B cell (primary cell): ENCODE measurements at places on chromosomes 4 and X. TPM values are rescaled to one million over a fixed set of nuclear protein-coding genes. Genes with fewer than 3 reads are reported as not detected.

DNA sequence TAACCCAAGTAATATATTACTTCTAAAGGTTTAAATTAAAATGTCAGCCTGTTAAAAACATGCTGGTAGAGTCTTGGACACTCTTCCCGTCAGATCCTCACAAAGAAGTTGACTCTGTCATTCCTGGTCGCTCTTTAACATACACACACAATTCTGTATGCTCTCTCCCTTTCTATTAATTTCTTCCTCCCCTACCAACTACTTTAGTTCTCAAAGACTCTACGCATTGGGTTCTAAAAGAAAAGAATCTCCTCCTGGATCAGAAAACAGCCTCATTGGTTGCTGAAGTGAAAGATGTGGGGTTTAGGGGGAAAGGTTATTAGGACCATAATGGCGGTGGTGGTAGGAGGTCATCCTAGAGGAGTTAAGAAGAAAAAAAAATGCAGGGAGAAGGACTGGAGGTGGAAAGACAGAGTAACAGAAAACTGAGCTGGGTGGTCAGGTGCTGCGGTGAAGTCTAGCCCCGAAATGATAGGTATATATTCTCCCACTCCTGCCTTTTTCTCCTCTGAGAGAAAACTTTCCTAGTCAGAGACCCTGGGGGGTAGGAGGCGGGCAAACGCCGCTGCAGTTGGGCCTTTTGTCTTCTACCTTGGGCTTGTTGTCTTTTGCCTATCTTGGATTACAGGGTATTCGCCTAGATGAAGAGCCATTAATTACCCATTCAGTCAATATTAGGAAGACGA lies 5.2 kb upstream of the PITX2 start:
- peaks cover 85% of the 10 kb centered on the region for H3K27me3 ChIP-seq
- no peak overlapping the region for H3K27ac ChIP-seq
- no peak for DNase-seq
- H3K4me3 ChIP-seq, result no peak overlapping the region
- H3K4me1 ChIP-seq, result peaks cover 15% of the 10 kb centered on the region

GRCh38 chr4:177771645-177772044 lies 329.4 kb upstream of the AGA start:
- H3K4me1 ChIP-seq, result no peaks in the 10 kb centered on the region
- no peak overlapping the region for H3K27ac ChIP-seq
- no peaks in the 10 kb centered on the region for H3K36me3 ChIP-seq
- no peak overlapping the region for H3K4me3 ChIP-seq
- no peaks in the 10 kb centered on the region for H3K27me3 ChIP-seq
- no peak for DNase-seq

Gene GCNA
- total RNA-seq, result 5.6 and 6.2 TPM in 2 replicates

DNA sequence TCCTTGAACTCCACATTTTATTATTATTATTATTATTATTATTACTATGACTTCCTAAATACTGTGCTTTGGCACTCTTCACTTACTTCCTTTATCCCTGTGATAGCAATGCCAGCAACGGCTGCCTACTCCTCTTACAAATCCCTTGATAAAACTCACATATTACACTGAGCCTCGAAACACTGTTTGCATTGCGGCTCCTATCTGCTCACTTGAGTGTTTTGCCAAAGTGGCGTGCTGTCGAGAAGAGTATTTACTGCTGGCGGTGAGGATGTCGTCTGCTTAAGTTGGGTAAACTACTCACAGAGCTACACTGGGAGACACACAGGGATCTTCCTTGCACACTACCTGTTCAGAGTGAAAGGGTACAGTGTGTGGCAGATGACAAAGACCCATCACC lies 143.4 kb upstream of the VCX3A start:
- H3K4me1 ChIP-seq, result no peaks in the 10 kb centered on the region
- DNase-seq, result no peak
- H3K36me3 ChIP-seq, result no peaks in the 10 kb centered on the region
- H3K27me3 ChIP-seq, result no peaks in the 10 kb centered on the region

Gene XAGE1A
- not detected in 2 replicates for total RNA-seq

DNA sequence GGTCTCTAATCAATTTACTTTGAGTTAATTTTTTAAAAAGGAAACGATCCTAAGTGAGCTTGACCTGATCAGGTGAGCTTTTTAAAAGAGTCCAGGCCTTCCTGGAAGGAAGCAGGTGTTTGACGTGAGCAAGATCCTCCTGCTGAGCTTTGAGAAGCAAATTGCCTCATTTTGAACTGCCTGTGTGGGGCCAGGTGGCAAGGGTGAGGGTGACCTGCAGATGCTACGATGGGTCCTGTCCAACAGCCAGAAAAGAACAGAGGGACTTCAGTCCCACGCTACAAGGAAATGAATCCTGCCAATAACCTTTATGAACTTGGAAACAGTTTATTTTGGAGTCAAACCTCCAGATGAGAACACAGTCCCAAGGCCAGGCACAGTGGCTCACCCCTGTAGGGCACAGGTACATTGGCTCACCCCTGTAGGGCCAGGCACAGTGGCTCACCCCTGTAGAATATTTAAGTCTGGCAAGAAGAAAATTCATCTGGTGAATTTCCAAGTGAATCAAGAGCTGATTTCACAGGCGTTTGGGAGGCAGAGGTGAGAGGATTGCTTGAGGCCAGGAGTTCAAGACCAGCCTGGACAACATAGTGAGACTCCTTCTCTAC lies 58.1 kb downstream of the CASP3 start:
- no peaks in the 10 kb centered on the region for H3K36me3 ChIP-seq
- H3K27ac ChIP-seq, result no peak overlapping the region
- no peaks in the 10 kb centered on the region for H3K4me1 ChIP-seq
- H3K27me3 ChIP-seq, result no peaks in the 10 kb centered on the region
- no peak for DNase-seq

Gene STAP1
- total RNA-seq, result 62.3 and 63.0 TPM in 2 replicates

GRCh38 chr4:168218645-168219044 lies 99.9 kb downstream of the DDX60 start:
- H3K27me3 ChIP-seq, result no peaks in the 10 kb centered on the region
- H3K27ac ChIP-seq, result no peak overlapping the region
- no peak overlapping the region for H3K4me3 ChIP-seq
- H3K36me3 ChIP-seq, result peaks cover 26% of the 10 kb centered on the region
- no peaks in the 10 kb centered on the region for H3K4me1 ChIP-seq

Gene GLRA3
- 0.12 and 0.22 TPM in 2 replicates for total RNA-seq

GRCh38 chr4:81137446-81137845 lies 77.6 kb downstream of the PRKG2 start:
- no peak for DNase-seq
- H3K27me3 ChIP-seq, result no peaks in the 10 kb centered on the region
- no peak overlapping the region for H3K27ac ChIP-seq
- no peaks in the 10 kb centered on the region for H3K36me3 ChIP-seq
- H3K4me1 ChIP-seq, result no peaks in the 10 kb centered on the region

Gene UGT2B7
- total RNA-seq, result not detected in 2 replicates

Gene TLR8
- 0.29 and 0.39 TPM in 2 replicates for total RNA-seq
